Hepatocyte (in vitro differentiated cells): ENCODE measurements at places on chromosomes 12 and 14. TPM values are rescaled to one million over a fixed set of nuclear protein-coding genes. Genes with fewer than 3 reads are reported as not detected.

- peaks cover 33% of the 10 kb centered on the region for H3K4me1 ChIP-seq
- peak overlapping the region; percentile 67 for H3K27ac ChIP-seq
- no peaks in the 10 kb centered on the region for H3K36me3 ChIP-seq
- DNase-seq = no peak
Observed at GRCh38 chr14:68675233-68675577, 117.7 kb downstream of the ZFP36L1 start.

DNA sequence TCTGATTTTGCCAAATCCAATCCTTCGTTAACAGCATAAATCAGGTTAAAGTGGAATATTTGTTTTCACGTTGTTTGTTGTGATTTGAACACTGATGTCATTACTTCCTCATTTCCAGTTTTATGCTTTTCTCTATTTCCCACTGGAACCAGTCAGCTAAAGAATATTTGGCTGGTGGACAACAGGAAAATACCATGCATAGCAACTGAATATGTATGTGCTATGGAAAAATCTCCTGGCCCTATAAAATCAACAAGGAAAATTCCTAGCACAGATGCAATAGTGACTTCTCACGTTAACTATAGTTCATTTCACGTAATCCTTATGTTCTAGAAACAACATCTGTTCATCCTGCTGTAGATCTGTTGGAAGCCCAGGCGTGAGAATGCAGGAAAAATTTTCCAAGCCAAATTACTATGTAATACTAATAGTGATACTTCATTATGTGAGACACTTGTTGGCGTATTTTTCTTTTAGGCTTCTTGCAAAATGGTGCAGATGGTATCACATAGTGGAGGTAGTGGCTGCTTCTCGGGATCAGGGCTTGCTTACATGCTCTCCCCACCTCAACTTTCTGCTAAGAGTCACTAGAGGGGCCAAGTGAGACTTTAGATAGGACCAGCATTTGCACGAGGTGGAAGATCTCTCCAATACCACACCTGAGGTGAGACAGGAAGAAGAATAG, 86.3 kb upstream of the USP44 start:
- no peak overlapping the region for H3K4me3 ChIP-seq
- no peaks in the 10 kb centered on the region for H3K36me3 ChIP-seq
- H3K27ac ChIP-seq = no peak overlapping the region
- no peak for DNase-seq

LRRC9 gene
- 0.13 and 0.28 TPM in 2 replicates for total RNA-seq

DNA sequence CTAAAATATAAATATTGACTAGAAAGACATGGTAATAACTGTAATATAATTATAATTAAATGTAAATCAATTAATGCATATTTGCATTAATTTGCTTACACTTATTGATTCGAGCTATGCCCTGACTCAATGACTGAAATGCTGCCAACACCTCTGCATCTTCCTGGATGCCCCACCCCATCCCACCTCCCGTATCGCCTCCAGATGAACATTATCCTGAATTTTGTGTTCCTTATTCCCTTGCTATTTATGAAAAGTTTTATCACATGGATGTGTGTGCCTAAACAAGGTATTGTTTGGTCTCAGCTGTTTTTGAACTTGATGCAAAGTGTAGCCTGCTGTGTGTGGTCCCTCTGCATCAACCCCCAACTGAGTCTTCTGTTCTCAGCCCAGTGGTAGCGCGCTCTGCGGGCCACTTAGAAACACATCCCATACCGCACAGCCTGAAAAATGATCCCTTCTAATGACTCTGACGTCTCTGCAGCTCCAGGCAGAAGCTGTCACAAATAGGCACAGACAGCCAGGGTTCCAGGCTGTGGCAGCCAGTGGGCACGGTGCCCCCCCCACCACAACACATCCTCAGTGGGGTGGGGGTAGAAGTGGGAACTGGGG, 96.5 kb downstream of the PRMT8 start:
- H3K36me3 ChIP-seq = no peaks in the 10 kb centered on the region
- DNase-seq = no peak
- H3K27me3 ChIP-seq = peaks cover 6% of the 10 kb centered on the region
- no peak overlapping the region for H3K27ac ChIP-seq
- no peaks in the 10 kb centered on the region for H3K4me1 ChIP-seq
- H3K4me3 ChIP-seq = no peak overlapping the region

CLEC2D gene
- 5.7 and 6.0 TPM in 2 replicates for total RNA-seq

- no peaks in the 10 kb centered on the region for H3K4me1 ChIP-seq
- no peaks in the 10 kb centered on the region for H3K36me3 ChIP-seq
- no peak overlapping the region for H3K4me3 ChIP-seq
Observed at GRCh38 chr12:116714175-116714574, 23.7 kb downstream of the SPRING1 start.

DNA sequence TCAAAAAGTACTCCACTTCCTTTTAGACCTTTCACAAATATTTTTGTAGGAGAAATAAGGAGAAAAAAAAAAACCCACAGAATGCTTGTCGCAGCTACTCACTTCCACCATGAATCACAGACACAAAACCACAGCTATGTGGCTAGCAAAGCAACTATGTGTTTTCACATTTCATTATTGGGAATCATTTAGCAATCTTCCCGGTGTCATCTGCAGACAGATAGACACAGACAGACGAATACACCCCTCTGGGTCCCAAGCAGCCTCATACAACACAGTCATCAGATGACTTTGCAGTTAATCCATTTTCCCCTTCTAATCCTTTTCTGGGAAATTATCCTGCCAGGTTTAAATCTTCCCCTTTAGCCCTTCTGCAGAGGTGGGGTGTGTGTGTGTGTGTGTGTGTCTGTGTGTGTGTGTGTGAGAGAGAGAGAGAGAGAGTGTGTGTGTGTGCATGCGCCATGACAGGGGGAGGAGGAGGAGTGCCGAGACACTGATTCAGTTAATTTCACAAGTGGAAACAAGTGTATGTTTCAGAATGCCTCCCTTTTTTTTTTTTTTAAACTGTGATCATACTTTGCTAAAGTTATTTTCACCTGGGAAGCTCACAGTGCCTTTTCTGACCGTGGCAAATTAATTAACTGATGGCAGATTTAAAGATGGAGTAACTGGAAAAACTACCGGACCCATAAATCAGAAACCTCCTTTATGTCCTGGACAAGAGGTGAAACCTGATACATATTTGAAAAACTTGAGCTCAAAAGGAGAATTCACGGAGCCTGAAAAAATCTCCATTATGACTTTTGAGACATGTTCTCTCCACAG, 39.9 kb downstream of the LTBP2 start:
- peaks cover 36% of the 10 kb centered on the region for H3K4me1 ChIP-seq
- H3K4me3 ChIP-seq = no peak overlapping the region
- DNase-seq = peak; percentile 57
- peak overlapping the region; percentile 92 for H3K27ac ChIP-seq
- H3K27me3 ChIP-seq = no peaks in the 10 kb centered on the region

TEX52 gene
- not detected in 2 replicates for total RNA-seq

DNA sequence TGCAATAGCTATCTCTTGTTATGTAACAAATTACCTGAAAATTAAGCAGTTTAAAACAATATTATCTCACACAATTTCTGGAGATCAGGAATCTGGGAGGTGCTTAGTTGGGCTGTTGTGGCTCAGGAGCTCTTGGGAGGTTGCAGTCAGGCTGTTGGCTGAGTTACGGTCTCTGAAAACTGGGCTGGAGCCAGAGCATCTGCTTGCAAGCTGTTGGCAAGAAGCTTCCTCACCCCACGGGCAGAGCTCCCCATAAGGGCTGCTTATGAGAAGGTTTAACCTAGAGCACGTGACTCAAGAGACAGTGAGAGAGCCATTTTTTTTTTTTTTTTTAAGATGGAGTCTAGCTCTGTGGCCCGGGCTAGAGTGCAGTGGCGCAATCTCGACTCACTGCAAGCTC, 346.8 kb downstream of the ATP23 start:
- H3K27ac ChIP-seq = no peak overlapping the region
- no peaks in the 10 kb centered on the region for H3K27me3 ChIP-seq
- no peak for DNase-seq
- no peak overlapping the region for H3K4me3 ChIP-seq
- H3K36me3 ChIP-seq = no peaks in the 10 kb centered on the region
- H3K4me1 ChIP-seq = no peaks in the 10 kb centered on the region

DNA sequence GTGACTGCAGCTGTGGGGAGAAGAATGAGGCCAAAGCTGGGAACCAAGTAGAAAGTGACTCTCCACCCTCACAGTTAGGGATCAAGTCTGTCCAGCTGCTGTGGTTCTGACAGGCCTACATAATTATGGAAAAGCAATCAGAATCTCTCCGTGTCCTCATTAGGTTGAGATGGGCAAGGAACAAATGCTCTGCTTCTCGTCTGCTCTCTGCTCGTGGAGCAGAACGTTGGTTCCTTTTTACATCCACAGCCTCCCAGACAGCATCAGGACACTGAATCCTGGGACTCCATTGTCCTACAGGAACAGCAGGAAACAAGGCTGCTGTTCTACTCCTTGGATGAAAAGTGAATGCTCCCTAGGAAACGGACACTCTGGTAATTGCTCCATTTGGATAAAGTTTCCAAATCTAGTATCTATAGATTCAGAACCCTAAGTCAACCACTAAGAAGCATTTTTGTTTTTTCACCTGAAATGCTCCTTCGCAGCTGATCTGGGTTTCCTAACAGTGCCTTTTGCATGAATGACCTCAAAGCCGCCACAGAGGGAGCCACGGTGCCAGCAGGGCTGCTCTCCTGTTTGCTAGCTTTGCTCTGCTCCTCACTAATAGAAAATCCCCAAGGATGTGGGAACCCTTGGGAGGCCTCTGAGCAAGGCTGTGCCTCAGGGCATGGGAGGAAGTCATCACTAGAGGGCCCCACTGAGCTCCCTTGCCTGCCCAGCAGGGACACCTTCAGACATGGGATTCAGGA, 102.0 kb downstream of the EGLN3 start:
- H3K4me1 ChIP-seq = no peaks in the 10 kb centered on the region
- no peak overlapping the region for H3K4me3 ChIP-seq
- H3K36me3 ChIP-seq = no peaks in the 10 kb centered on the region

DNA sequence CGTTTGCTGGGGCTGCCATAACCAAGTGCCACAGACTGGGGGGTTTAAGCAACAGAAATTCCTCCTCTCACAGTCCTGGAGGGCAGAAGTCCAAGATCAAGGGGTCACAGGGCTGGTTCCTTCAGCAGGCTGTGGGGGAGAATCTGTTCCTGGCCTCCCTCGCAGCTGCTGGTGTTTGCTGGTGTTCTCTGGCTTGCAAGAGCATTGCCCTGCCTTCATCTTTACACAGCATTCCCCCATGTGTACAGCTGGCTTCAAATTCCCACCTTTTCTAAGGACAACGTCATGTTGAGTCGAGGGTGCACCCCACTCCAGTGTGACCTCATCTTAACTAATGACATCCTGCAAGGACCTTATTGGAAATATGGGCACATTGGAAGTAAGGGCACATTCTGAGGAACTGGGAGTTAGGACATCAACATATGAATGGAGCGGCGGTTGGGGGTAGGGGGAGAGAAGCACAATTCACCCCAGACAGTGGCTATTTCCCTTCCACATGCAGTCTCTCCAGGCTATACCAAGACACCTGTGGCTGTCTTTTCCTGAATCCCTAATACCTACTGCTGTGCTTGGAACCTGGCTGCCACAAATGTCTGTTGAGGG, 123.6 kb downstream of the FOXN3 start:
- H3K4me1 ChIP-seq = no peaks in the 10 kb centered on the region
- H3K4me3 ChIP-seq = no peak overlapping the region
- H3K36me3 ChIP-seq = no peaks in the 10 kb centered on the region
- DNase-seq = no peak
- no peaks in the 10 kb centered on the region for H3K27me3 ChIP-seq
- no peak overlapping the region for H3K27ac ChIP-seq

TSPAN8 gene
- 639 and 683 TPM in 2 replicates for total RNA-seq

GAS2L3 gene
- total RNA-seq = 14.9 and 22.5 TPM in 2 replicates

RPL41 gene
- total RNA-seq = 2,379 and 2,801 TPM in 2 replicates

DNA sequence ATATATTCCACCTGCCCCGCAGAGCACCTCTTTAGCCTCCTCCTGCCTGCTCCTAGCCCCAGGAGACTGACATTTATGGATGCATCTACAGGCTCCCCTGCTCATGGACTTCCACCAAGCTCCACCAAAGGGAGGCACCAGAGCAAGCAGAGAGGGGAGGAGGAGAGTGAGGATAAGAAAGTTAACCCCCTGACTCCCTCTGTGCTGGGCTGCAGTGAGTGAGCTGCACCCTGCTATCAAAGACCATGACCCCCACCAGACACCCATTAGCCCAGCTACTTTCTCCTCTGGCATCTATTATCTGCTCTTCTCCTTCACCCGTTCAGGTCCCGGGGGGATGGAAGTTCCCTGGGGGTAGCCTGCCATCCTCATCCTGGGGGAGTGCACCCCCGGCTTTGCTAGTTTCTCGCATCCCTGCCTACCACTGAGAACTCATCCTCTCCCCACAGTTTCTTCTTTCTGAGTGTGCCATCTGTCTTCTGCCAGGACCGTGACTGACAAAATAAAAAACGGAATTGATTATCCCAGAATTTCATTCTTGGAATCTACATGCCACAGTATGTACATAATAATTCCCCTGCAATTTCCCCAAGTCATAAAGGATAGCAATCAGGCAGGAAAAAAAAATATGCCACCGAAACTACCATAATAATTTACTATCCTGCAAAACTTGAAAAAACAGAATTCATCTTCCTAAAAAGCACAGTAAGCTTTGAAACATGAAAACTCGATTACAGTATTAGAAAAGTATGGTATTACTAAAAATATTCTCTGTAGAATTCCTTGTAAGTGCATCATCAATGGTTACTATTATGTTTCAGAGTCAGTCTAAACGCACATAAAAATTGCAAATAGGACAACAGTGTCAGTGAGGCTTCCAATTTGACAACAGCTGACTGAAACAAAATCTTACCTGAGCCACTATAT, 45.2 kb downstream of the FOXN3 start:
- no peak for DNase-seq
- H3K4me3 ChIP-seq = no peak overlapping the region
- H3K4me1 ChIP-seq = peaks cover 31% of the 10 kb centered on the region
- H3K36me3 ChIP-seq = no peaks in the 10 kb centered on the region
- no peaks in the 10 kb centered on the region for H3K27me3 ChIP-seq

KRT71 gene
- not detected in 2 replicates for total RNA-seq

AVPR1A gene
- 0.76 and 2.4 TPM in 2 replicates for total RNA-seq

GRCh38 chr12:25054783-25055144, 105.9 kb upstream of the BCAT1 start:
- no peak overlapping the region for H3K4me3 ChIP-seq
- no peaks in the 10 kb centered on the region for H3K4me1 ChIP-seq
- H3K27ac ChIP-seq = peak overlapping the region; percentile 1
- DNase-seq = no peak
- H3K36me3 ChIP-seq = no peaks in the 10 kb centered on the region
- no peaks in the 10 kb centered on the region for H3K27me3 ChIP-seq

GUCY2C gene
- total RNA-seq = 47.6 and 48.1 TPM in 2 replicates

DHRS4L2 gene
- 14.6 and 15.2 TPM in 2 replicates for total RNA-seq

DNA sequence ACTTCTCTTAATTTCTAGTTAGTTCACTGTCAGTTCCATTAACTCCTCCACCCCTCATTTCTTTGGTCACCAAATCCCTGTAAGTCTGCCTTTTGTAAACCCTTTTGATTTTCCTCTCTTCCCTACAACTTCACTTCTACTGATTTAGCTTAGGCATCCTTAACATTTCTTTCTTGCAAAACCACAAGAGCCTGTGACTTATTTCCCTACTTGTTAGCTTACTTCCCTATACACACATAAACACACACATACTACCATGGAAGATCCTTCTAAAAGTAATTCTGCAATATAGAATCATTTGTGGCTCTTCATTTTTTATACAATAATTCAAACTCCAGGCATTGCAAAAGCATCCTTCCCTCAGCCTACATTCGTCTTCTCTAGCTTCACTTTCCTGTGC, 494.3 kb upstream of the USP15 start:
- H3K4me3 ChIP-seq = no peak overlapping the region
- no peaks in the 10 kb centered on the region for H3K4me1 ChIP-seq
- H3K27ac ChIP-seq = no peak overlapping the region
- H3K36me3 ChIP-seq = no peaks in the 10 kb centered on the region

GRCh38 chr12:104686196-104686595, 229.4 kb downstream of the CHST11 start:
- H3K27ac ChIP-seq = no peak overlapping the region
- H3K36me3 ChIP-seq = no peaks in the 10 kb centered on the region
- no peaks in the 10 kb centered on the region for H3K27me3 ChIP-seq
- no peak overlapping the region for H3K4me3 ChIP-seq
- H3K4me1 ChIP-seq = peaks cover 8% of the 10 kb centered on the region
